ENCODE measurements at places on chromosomes 5 and 9. TPM values are rescaled to one million over a fixed set of nuclear protein-coding genes. Genes with fewer than 3 reads are reported as not detected.

NEUROG1 gene
- not detected for total RNA-seq

GRCh38 chr9:137783521-137783920 is 94.1 kb upstream of the CACNA1B start:
- no peak for DNase-seq

NUTM2G gene
- total RNA-seq: not detected

SLC25A2 gene
- total RNA-seq: 0.25 TPM

DNA sequence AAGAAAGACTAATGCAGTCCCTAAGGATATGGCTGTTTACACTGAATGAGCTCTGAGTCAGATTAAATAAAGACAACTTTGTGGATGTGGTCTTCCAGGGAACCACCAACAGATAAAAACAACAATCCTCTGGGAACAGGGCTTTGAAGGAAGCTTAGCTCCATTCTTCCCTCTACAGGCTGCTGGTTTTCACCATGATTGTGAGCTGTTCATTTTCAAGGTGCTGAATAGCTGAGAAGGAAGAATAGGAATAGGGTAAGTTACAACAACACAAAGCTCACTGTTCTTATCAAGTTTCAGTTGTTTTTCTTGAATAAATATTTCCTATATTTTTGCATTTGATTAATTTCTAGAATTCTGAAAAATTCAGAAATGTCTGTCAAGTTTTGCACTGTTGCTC is 25.9 kb upstream of the PTAR1 start:
- peak; percentile 34 for DNase-seq

GRCh38 chr9:133803028-133803585 is 65.0 kb upstream of the SARDH start:
- peak; percentile 61 for DNase-seq

GRCh38 chr9:16335788-16336580 is 534.5 kb downstream of the BNC2 start:
- DNase-seq: peak; percentile 100

DNA sequence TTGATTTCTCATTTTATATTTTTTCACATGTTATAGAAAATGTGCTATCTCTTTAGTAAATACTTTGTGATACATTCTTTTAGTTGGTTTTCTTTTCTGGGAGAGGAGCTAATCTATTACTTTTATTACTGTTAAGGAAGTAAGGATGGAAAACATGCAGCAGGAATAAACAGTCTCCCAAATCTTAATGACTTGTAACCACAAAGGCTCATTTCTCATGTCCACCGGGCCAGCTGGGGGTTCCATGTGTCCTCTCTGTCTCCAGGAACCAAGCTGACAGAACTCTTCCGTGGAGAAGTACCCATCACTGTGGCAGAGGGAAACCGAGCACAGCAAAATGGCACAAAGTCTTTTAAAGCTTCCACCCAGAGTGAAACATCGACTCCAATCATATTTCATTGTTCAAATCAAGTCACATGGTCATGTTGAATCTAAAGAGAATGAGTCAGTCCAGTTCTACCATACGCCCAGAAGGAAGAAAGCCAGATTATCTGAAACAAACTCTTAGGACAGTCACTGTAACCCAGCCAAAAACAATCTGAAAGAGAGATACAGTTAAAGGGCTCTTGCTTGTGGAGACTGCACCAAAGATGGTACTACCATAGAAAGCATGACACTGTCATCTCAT is 97.1 kb upstream of the CDH6 start:
- DNase-seq: peak; percentile 95

CDC26 gene
- total RNA-seq: 23.9 TPM

DNA sequence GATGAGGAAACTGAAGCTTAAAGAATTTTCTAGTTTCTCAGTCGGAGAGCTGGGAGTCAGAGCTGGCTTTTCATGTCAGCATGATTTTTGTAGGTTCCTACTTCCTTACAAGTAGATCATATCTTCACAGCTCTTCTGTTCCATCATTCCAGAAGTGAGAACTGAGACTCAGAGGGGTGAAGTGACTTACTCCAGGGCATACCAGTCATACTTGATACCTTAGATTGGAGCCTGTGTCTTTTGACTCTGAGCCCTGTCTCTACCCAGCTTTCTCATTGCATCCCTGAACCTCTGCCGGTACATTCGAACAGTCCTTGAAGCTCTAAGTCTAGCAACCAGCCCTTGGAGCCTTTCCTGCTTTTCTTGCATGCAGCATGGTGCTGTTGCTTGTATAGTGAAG is 53.3 kb downstream of the MCCC2 start:
- DNase-seq: no peak

- DNase-seq: peak; percentile 53
Observed at GRCh38 chr5:167626341-167627123, 664.9 kb upstream of the WWC1 start.

ANKRD31 gene
- 0.07 TPM for total RNA-seq

GRCh38 chr5:141714542-141715310 is 32.7 kb upstream of the ARAP3 start:
- DNase-seq: no peak

Data from astrocyte (in vitro differentiated cells and primary cell).